ENCODE measurements at places on chromosomes 11 and 22. TPM values are rescaled to one million over a fixed set of nuclear protein-coding genes. Genes with fewer than 3 reads are reported as not detected.

DNA sequence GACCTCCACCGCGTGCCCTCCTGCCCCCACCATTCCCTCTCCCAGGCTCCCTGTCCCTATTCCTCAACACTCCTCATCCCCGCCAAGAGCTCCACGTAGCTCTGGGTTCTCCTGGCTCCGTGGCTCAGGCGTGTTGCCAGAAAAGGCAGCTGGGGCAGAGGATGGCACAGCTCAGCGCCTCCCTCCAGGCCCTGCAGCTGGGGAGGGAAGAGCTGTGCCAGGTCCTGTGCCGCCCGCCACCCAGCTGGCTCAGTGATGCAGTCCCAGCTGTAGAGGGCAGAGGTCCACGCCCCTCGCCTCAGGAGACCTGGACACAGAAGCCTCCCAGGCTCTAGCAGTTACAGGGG lies 4.2 kb downstream of the ARHGAP1 start:
- no peak overlapping the region for H3K4me3 ChIP-seq
- H3K4me1 ChIP-seq: peaks cover 70% of the 10 kb centered on the region
- H3K27ac ChIP-seq: peak overlapping the region; percentile 95

GRCh38 chr11:70532066-70532440 lies 133.7 kb downstream of the CTTN start:
- no peak overlapping the region for H3K4me3 ChIP-seq
- no peak for DNase-seq
- H3K27ac ChIP-seq: no peak overlapping the region
- no peaks in the 10 kb centered on the region for H3K27me3 ChIP-seq

DNA sequence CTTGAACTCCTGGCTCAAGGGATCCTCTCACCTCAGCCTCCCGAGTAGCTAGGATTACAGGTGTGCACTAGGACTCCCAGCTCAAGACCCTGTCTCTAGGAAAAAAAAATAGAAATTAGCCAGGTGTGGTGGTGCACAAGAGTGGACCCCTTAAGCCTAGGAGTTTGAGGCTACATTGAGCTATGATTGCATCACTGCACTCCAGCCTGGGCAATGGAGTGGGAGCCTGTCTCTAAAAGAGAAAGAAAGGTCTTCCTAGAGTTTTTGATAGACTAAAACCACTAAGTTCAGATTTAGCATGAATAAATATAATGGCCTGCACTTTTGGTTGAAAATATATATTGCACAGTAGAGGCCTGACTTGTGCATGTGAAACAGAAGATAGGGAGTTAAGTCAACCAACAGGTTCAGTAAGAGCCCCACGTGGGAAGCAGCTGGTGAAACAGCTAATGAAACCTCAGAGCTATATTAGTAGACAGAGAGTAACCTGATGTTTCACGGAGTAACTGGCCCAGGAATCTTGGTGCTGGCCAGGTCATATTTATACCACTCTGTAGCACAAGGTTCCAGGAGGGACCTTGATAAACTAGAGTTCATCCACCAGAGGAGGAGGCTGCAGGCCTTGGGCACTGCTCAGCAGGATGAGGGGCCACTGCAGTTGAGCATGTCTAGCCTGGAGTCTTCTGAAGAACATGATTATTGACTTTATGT lies 4.6 kb upstream of the MICAL3 start:
- no peak overlapping the region for H3K4me3 ChIP-seq
- no peak for DNase-seq
- peaks cover 36% of the 10 kb centered on the region for H3K4me1 ChIP-seq
- H3K36me3 ChIP-seq: no peaks in the 10 kb centered on the region
- no peak overlapping the region for H3K27ac ChIP-seq

DNA sequence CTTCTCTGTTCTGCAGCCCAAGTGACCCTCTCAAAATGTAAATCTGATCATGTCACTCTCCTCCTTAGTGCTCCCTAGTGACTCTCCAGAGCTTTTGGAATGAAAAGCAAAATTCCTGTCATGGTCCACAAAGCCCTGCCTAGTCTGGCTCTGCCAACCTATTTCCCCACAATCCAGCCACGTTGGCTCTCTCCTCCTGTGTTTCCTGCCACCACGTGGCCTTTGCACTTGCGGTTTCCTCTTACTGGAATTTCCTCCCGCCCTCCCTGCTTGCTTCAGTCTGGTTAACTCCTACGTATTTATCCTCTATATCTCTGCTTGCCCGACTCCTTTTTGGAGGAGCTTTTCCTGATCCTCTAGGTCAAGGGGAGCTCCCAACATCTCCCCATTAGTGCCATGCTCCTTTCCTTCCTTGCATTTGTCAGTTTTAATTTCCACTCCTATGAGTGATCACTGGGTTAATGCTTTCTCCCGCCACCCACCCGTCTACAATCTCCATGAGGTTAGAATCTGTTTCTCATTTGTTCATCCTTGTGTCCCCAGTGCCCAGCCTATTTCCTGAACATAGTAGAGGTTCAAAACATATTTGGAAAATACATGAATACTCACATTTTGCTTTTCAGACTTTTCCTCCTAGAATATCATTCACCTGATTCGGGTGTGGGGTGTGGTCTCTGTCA lies 11.5 kb downstream of the NNMT start:
- peaks cover 24% of the 10 kb centered on the region for H3K4me1 ChIP-seq
- peak overlapping the region; percentile 10 for H3K4me3 ChIP-seq
- H3K27ac ChIP-seq: peak overlapping the region; percentile 56
- peaks cover 8% of the 10 kb centered on the region for H3K36me3 ChIP-seq

GRCh38 chr11:26909991-26910591 lies 83.8 kb upstream of the FIBIN start:
- no peak overlapping the region for H3K27ac ChIP-seq
- H3K36me3 ChIP-seq: no peaks in the 10 kb centered on the region
- DNase-seq: no peak
- no peak overlapping the region for H3K4me3 ChIP-seq
- H3K27me3 ChIP-seq: no peaks in the 10 kb centered on the region
- peaks cover 15% of the 10 kb centered on the region for H3K4me1 ChIP-seq

DNA sequence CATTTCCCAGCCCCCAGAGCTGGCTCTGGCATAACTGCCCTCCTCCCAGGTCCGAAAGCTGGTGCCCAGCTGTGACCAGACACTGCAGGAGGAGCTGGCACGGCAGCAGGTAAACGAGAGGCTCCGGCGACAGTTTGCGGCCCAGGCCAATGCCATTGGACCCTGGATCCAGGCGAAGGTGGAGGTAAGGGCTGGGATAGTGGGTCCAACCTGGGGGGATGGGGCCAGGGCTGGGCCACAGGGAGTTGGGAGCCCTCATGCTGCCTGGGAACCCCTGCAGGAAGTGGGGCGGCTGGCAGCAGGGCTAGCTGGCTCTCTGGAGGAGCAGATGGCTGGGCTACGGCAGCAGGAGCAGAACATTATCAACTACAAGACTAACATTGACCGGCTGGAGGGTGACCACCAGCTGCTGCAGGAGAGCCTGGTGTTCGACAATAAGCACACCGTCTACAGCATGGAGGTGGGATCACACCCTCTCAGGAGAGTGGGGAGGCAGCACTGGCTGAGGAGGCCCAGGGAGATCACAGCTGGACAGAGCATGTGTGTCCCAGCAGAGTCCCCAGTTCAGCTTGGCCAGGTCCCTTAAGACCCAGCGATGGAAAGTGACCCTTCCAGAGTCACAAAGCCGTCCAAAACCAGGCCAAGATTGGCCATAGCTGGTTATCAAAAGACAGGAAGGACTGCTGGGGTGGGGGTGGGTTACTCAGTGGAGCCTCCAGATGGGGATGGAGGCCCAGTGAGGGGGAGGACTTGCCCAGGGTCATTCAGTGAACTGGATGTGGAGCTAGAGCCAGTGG lies 7.0 kb downstream of the CTSF start:
- H3K4me1 ChIP-seq: peaks cover 12% of the 10 kb centered on the region
- no peak overlapping the region for H3K27ac ChIP-seq
- no peak for DNase-seq
- H3K27me3 ChIP-seq: no peaks in the 10 kb centered on the region
- H3K36me3 ChIP-seq: no peaks in the 10 kb centered on the region

DNA sequence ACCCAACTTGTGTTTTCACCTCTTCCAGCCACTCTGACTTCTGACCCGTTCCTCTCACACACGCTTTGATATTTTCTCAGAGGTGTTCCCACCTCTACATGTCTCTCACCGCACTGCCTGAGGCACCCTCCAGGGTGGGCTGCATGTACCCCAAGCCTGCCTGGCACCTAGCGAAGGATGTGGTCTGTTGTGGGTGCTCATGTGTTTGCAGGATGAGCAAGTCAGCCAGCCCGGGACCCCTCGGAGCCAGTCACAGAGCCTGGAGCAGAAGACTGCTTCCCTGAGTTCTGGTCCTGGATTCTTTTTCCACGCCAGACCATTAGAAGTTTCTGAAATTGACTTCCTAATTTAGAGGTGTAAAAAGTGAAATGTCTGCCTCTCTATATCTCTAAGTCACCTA lies 3.8 kb downstream of the GTSE1 start:
- H3K4me3 ChIP-seq: no peak overlapping the region
- no peak overlapping the region for H3K27ac ChIP-seq
- H3K36me3 ChIP-seq: no peaks in the 10 kb centered on the region

- DNase-seq: no peak
- no peak overlapping the region for H3K27ac ChIP-seq
- H3K36me3 ChIP-seq: no peaks in the 10 kb centered on the region
- H3K27me3 ChIP-seq: no peaks in the 10 kb centered on the region
These were observed 878.6 kb upstream of the CCDC90B start for GRCh38 chr11:84164728-84165127.

DNA sequence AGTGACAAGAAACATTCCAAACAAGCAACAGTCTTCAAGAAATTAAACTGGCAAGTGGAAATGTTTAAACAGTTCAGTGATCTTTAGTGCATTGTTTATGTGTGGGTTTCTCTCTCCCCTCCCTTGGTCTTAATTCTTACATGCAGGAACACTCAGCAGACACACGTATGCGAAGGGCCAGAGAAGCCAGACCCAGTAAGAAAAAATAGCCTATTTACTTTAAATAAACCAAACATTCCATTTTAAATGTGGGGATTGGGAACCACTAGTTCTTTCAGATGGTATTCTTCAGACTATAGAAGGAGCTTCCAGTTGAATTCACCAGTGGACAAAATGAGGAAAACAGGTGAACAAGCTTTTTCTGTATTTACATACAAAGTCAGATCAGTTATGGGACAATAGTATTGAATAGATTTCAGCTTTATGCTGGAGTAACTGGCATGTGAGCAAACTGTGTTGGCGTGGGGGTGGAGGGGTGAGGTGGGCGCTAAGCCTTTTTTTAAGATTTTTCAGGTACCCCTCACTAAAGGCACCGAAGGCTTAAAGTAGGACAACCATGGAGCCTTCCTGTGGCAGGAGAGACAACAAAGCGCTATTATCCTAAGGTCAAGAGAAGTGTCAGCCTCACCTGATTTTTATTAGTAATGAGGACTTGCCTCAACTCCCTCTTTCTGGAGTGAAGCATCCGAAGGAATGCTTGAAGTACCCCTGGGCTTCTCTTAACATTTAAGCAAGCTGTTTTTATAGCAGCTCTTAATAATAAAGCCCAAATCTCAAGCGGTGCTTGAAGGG lies 6.0 kb downstream of the MALAT1 start:
- H3K27me3 ChIP-seq: no peaks in the 10 kb centered on the region
- peak overlapping the region; percentile 100 for H3K27ac ChIP-seq
- peak overlapping the region; percentile 83 for H3K4me3 ChIP-seq

DNA sequence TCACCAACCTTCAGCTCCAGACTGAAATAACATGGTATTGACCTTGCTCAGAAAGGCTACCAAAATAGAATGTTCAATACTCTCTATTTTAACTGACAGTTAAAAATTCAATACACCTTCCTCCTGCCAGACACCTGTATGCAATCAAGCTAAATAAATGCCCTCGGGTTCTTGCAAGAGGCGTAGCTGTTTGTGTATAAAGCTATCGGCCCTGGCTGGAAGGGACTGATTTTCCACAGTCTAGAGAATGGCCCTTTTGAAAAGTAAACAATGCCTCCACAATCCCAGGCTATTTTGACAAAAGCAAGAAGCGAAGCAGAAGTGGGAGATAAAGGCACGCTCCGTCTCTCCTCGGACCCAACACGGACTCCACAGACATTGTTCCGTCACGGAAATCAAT lies 791.2 kb downstream of the BRD1 start:
- no peaks in the 10 kb centered on the region for H3K36me3 ChIP-seq
- H3K27ac ChIP-seq: no peak overlapping the region
- H3K4me3 ChIP-seq: no peak overlapping the region
- no peak for DNase-seq
- H3K4me1 ChIP-seq: no peaks in the 10 kb centered on the region
- no peaks in the 10 kb centered on the region for H3K27me3 ChIP-seq

- H3K4me3 ChIP-seq: no peak overlapping the region
- peaks cover 14% of the 10 kb centered on the region for H3K4me1 ChIP-seq
- H3K27ac ChIP-seq: no peak overlapping the region
- peaks cover 15% of the 10 kb centered on the region for H3K27me3 ChIP-seq
- no peaks in the 10 kb centered on the region for H3K36me3 ChIP-seq
These were observed 10.4 kb upstream of the CACNA1I start for GRCh38 chr22:39560127-39560526.

DNA sequence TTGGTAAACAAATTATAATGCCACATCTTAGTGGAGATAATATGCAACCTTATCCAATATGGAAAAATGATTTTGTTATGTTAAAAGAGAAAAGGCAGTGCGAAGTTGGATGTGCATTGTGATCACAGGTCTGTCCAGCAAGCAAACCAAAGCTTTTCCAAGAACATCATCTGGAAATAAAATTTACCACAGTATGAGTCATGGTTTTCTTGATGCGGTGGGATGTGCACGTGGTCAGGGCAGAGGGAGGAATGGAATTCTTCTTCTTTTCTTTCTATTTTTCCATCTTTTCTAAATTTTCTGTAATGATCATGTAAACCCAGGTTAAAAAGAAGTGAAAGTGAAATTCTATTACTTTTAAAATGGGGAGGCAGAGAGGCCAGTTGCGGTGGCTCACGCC lies 169.8 kb downstream of the C11orf91 start:
- H3K27me3 ChIP-seq: no peaks in the 10 kb centered on the region
- H3K4me1 ChIP-seq: no peaks in the 10 kb centered on the region
- no peaks in the 10 kb centered on the region for H3K36me3 ChIP-seq
- H3K4me3 ChIP-seq: no peak overlapping the region
- peak overlapping the region; percentile 28 for H3K27ac ChIP-seq

- no peak overlapping the region for H3K27ac ChIP-seq
- DNase-seq: no peak
- H3K4me3 ChIP-seq: no peak overlapping the region
- no peaks in the 10 kb centered on the region for H3K36me3 ChIP-seq
These were observed 168.7 kb downstream of the WT1 start for GRCh38 chr11:32266601-32267000.

GRCh38 chr11:10303558-10304363 lies 1.1 kb upstream of the ADM start:
- peak overlapping the region; percentile 85 for H3K4me3 ChIP-seq
- no peaks in the 10 kb centered on the region for H3K36me3 ChIP-seq
- DNase-seq: no peak
- peak overlapping the region; percentile 96 for H3K27ac ChIP-seq
- H3K4me1 ChIP-seq: peaks cover 46% of the 10 kb centered on the region

Gene IRAG1
- total RNA-seq: 18.2 TPM

Gene ZC3H7B
- 28.2 TPM for total RNA-seq

Gene ANO1
- total RNA-seq: 40.8 TPM

Gene DBX1
- not detected for total RNA-seq

Gene SMIM35
- total RNA-seq: not detected

Gene RIC3
- 17.7 TPM for total RNA-seq

Gene SCN4B
- 0.98 TPM for total RNA-seq

Gene DEUP1
- total RNA-seq: not detected

Gene HDAC10
- total RNA-seq: 29.2 TPM

Gene SLC5A4
- 2.2 TPM for total RNA-seq

Data from vagina (tissue), 2 donors.